ENCODE measurements at places on chromosomes 5 and 9.
A peak's percentile ranks its signal among the peaks of the same experiment; 100 is the strongest.

DNA sequence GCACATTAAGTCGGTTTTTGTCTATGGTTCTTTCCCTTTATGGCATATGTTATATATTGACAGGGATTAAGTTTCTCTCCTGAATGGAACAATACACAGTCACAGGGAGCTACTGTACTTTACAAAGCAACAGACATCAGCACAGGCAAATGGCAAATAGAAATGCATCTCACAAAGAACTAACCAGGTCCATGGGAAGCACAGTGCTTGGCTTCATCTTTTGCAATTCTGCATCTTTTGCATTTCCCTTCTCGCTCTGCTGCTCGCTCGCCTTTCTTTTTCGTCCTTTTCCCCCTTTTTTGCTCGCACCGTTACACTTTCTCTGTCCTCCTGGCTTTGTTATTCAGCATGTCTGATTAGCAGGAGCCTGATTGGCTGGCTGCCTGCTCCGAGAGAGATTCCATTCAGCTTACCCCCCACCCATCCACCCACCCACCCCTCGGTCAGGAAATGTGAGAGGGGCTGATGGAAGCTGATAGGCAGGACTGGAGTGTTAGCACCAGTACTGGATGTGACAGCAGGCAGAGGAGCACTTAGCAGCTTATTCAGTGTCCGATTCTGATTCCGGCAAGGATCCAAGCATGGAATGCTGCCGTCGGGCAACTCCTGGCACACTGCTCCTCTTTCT, at the start of gene ADAMTSL1:
Gene ADAMTSL1 (plus strand): TSS at position 502 of the 628 bp plus-strand sequence. CDS start 80 bp downstream, at position 582.
- no peak for DNase-seq

GRCh38 chr9:88060746-88061145, 77.5 kb downstream of the SPATA31C2 start:
- no peak for DNase-seq

GRCh38 chr5:95631991-95632675, 12.2 kb downstream of the GPR150 start:
- DNase-seq: no peak

GRCh38 chr9:87876708-87877107, 6.0 kb upstream of the SPATA31E1 start:
- DNase-seq: no peak

DNA sequence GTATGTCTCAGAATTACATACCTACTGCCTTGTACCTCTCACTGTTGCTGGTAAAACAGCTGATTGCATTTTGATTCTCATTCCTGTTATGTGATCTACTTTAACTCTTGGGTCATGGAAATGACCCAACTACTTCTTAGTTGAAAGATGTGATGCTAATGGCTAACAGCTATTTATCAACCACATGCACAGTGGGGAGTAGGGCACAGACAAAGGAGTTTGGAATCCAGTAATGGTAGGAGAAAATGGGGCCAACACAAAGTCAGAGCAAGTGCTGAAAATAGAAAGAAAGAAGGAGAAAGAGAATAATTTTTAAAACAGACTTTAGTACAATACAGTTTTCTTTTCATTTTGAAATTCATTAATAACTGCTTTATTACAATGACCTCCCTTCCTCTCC, 241.0 kb downstream of the PTPRD start:
- no peak for DNase-seq

DNA sequence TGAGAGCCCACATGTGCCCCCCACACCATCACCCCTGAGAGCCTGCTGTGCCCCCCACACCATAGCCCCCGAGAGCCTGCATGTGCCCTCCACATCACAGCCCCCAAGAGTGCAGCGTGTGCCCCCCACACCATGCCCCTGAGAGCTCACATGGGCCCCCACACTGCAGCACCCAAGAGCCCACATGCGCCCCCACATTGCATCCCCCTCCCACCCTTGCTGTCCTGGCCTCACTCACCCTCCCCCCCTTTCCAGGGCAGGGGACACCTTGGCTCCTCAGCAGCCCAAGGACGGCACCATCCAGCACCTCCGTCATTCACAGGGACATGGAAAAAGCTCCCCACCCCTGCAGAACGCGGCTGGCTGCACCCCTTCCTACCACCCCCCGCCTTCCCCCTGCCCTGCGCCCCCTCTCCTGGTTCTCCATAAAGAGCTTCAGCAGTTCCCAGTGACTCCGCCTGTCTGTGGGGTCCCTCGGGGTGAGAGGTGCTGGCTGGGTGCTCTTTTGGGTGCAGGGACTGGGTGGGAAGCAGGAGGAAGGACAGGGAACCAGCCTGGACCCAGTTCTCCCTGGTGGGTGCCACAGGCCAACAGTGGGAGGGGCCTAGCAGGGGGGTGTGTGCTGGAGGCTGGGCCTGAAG, 5.0 kb downstream of the LCN1 start:
- no peak for DNase-seq

GRCh38 chr5:172697123-172698121, 56.4 kb downstream of the NEURL1B start:
- DNase-seq: peak; percentile 50

DNA sequence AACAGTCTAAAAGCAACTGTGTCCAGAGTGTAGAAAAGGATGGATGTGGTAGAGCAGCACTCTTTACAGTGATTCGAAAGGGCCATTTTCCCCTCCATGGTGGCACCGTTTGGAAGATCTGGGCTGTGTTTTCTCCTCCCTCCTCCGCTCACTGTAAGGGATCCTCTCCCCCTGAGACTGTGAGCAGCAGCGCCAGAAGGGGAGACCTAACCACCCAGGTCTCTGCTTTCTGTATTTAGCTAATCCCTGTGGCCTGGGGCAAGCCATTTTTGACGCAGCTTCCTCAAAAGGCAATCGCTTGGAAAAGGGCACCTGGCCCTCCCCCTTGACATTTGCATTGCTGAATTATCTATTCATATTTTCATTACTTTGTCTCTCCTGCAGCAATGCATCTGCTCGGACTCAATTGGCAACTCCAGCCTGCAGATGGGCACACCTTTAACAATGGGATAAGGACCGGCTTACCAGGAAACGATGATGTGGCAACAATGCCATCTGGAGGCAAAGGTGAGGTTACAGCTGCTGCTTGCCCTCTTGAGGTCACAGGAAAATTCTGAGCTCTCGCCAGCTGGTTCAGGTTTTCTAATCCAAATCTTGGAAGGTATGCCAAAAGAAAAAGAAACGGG, 244.3 kb upstream of the WWC1 start:
- DNase-seq: peak; percentile 72

DNA sequence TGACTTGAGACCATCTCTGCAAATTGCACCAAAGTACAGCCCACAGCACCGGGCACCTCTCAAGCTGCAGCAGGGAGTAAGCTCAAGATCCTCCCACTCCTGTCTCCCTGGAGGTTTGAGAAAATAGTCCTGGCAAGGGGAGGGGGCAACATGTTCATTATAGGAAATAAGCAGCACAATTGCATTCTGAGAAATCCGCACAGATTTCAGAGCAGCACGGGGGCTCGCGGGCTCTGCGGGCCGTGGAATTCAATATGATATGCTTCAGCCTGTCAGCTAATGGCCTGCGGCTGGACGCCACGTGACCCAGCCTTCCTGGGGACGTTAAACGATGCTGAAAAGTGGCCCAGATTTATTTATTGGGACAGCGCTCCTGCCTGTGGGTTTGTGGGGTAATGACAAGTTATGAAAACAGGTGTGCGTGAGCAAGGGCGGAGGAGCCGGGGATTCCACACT, 156.4 kb downstream of the DAB2IP start:
- no peak for DNase-seq

- no peak for DNase-seq
Measured at GRCh38 chr5:173324115-173325001, 3.9 kb downstream of the STC2 start.

GRCh38 chr5:37740331-37741066, 99.3 kb downstream of the GDNF start:
- DNase-seq: no peak

DNA sequence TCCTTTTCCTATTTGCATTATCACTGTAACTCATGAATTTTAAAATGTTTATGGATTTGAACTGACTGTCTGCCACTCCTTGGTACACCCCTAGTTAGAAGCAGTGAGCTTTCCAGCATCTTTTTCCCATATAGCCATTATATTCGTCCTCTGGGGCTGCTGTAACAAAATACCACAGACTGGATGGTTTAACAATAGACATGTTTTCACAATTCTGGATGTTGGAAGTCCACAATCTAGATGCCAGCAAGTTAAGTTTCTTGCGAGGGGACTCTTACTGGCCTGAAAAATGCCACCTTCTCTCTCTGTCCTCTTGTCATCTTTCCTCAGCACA, 530.0 kb downstream of the SEMA5A start:
- DNase-seq: no peak

GRCh38 chr9:94900222-94901018, 173.9 kb downstream of the AOPEP start:
- DNase-seq: no peak

DNA sequence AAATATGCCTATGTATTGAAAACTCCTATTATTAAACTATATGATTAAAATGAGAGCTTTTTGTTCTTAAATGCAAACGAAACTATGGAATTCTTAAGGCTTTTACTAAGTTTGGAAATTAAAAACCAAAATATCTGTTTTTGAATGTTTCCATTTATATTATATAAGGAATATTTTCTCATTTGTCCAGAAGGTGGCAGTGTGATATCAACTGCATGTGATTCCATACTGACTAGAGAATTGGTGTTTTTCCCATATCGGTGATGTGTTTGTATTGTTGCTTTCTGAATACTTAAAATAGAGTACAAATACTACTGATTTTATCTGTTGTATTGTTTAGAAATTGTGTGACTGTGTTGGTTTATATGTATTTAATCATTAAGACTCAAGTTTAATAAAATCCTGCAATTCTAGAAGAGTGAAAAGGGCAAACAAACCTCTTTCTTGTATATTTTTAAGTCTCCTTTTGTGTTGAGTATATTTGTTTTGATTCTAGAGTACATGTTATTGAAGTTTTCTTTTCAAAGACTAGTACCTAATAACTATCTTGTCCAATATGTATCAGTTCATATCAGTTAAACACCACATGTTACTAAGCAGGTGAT, 320.8 kb downstream of the CCDC171 start:
- DNase-seq: no peak

GRCh38 chr9:18810581-18810980, 222.4 kb downstream of the SAXO1 start:
- no peak for DNase-seq

- DNase-seq: no peak
Measured at GRCh38 chr5:143251190-143251589, 152.3 kb downstream of the NR3C1 start.

DNA sequence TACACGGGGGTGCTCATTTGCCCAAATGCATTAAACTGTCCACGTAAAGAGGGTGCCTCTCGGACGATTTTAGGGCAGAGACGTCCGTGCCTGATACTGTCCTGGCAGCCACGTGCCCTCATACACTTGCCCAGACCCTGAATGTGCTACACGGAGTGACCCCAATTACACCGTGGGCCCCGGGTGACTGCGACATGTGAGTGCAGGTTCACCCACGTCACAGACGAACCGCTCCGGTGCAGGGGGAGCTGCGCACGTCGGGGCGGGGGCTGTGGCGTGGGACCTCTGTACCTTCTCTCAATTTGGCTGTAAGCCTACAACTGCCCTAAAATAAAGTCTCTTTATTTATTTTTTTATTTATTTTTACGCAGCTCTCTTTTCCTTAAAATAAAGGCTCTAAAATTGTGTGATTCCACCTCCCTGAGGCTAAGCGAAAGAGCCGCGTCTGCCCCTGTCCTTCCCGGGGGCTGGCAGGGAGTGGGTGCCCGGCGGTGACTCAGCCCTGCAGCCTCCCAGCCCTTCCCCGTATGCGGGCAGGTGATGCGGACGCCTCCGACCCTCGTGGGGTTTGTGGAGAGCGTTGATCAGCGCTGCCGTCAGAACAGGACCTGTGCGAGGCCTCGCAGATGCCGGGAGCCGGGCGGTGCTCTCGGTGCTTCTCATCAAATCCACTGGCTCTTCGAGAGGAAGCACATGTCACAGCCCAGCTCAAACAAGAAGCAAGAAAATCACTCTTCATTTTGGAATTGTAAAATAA, 9.2 kb upstream of the EGFL7 start:
- no peak for DNase-seq

GRCh38 chr9:95131023-95131943, 186.2 kb downstream of the FANCC start:
- no peak for DNase-seq

DNA sequence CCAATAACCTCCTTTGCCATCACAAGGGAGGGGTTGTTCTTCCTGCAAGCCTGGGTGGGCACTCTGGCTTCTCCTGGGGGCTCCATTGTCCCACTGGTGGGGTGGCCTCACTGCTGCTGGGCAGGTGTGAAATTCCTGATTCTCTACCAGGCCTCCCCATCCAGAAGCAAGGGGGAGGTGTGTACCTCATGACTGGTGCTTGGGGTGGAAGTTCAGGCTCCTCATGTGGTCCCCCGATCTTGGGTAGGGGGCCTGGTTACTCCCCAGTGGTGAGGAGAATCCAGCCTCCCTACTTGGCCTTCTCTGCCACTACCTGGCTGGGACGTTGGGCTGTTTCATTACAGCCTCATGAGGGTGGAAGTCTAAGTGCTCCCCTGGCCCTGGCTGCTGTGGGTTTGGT, 433.9 kb downstream of the IRX2 start:
- no peak for DNase-seq

GRCh38 chr5:127878174-127878750, 175.1 kb downstream of the CCDC192 start:
- no peak for DNase-seq

DNA sequence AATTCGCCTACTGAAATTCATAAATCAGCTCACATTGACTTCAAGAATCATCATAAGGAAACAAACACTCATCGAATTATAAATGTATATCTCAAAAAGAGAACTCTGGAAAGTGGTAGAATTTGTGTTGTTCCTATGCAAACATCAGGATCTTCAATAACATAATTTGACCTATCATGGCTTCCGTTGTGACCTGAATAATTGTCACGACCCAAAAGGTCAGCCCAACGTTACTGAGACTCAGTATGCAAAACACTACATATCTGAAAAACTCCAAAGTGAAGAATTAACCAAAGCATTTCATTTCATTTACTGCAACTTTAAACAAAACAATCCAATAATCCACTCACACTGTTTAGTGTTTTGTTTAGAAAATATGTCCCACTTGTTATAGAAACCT, 1.2 kb downstream of the RAPGEF6 start:
- DNase-seq: no peak

DNA sequence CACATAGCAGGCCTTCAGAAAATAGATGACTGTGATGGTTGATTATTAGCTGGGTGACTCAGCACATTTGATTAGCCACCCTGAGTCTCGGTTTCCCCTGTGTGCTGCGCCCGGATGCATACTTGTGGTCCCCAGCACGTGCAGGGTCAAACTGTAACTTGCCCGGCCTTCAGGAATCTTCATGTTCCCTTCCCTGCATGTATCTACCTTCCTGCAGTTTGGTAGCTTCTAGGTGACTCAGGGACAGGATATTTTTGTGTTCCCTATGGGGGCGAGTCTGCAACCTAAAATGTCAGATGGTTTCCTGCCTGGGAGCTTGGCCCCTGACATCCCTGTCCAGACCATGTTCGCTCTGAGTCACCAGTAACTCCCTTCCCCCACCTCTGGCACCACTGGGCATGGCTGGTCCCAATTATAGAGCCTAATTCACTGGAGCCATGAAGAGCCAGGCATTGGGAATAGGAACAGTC, 13.2 kb downstream of the PTGS1 start:
- DNase-seq: no peak

GRCh38 chr5:79974886-79975285, 16.2 kb downstream of the MTX3 start:
- DNase-seq: no peak

- peak; percentile 98 for DNase-seq
Measured at GRCh38 chr9:109251080-109251775, 69.6 kb downstream of the EPB41L4B start.

GRCh38 chr9:106077731-106078130, 383.4 kb downstream of the TMEM38B start:
- no peak for DNase-seq

GRCh38 chr5:84682531-84682930, 297.9 kb upstream of the EDIL3 start:
- DNase-seq: no peak

All from LNCaP clone FGC (cell line).